ENCODE measurements at places on chromosomes 7 and 10.

DNA sequence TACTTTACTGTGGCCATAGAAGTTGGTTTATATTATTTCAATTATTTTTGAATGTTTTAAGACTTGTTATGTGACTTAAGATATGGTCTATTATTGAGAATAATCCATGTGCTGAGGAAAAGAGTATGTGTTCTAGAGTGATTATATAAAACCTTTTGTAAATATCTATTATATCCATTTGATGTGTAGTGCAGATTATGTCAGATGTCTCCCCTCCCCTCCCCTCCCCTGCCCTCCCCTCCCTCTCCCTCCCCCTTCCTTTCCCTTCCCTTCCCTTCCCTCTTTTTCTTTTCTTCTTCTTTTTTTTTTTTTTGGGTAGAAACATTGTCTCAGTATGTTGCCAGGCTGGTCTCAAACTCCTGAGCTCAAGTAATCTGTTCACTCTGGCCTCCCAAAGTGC lies 8.3 kb upstream of the CYP2C8 start:
- DNase-seq, result no peak

- DNase-seq, result no peak
These were observed 139.0 kb upstream of the MTPN start for GRCh38 chr7:136116186-136116585.

DNA sequence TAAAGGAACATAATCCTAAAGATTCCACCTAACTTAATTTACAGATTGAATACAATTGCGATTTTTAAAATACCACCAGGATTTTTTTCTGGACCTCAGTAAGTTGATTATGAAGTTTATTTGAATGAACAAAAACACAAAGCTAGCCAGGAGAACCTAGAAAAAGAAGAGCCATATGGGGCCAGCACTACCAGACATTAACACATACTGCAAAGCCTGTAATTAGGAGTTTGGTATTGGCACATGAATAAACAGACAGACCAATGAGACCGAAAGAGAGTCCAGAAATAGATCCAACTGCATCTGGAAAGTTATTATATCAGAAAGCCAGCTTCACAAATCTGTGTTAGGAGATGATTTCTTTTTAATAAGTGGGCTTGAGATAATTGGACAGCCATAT lies 105.5 kb upstream of the CHST15 start:
- no peak for DNase-seq

DNA sequence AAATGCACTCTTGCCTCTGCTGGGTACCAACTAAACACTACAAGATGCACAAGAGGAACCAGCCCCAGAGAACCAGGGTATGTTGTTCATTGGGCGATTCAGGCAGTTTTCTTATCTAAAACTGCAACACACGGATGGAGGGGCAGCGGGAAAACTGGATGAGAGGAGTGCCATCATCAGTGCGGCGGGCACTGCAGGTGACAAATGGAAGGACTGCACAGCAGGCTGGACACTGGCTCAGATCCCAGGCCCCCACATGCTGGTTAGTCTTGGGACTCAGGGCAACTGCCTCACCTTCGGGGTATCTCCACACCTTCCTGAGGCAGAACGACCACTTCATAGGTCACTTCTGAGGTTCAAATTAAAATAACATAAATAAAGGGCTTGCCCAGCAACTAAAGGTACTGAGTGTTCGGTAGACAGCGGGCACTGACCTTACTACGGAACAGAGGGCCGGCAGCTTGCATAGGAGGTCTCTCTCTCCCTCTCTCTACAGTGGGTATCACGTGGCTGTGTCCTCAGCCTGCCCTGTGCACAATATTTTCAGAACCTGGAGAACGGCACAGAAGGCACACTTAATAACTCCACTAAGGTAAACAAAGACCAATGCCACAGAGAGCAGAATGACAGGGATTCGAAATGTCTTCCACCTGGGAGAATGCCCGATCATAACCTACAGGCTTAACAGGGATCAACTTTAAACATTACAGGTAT lies 72.1 kb downstream of the GRB10 start:
- DNase-seq, result no peak

DNA sequence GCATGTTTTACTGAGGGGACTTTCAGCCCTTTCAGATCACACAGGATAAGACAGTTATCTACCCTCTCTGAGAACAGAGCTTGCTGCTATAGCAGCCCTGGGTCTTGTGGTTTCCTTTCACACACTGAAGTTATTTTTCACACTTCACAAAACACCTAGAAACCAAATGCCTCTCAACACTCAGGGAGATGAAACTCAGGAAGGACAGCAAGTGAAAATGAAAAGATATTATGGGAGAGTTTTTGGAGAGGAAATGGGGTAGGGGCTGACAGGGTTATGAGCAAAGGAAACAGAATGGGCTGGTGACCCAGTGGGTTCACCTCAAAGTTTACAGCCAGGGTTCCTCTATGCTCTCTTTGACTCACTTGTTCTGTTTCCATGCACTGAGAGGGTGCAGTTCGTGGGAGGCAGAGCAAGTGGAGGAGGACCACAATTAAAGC lies 17.0 kb upstream of the GIMAP2 start:
- DNase-seq, result no peak

DNA sequence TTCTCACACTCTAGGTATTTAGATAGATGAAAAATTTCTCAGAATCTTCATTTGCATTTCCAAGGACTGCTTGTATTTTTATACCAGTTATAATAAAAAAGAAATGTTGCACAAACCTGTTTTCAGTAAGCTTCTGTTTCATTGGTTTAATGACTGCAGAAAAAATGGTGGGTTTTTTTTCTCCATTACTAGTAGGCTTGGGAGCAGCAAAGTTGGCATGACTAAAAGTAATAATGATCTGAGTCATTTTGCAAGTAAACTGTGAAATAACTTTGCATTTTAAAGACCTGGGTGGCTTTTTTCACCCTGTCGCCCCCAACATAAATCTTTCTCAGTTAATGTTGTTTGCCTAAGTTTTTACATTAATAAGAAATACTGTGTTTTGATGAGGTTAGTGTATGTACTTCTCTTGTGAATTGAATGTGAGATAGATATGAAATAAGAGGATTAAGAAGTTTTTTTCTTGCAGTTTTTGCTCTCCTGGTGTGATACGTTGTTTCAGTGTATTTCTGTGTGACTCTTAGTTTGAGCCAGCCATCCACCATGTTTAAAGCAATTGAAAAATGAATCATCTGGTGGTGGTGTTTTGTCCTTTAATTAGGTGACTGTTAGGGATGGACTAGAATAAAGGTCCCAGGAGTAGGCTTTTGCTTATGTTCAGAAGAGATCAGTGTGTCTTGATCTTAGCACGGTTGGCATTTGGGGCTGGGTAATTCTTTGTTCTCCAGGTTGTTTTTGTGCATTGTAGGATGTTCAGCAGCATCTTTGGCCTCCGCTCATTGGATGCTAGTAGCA lies 1.8 kb downstream of the GNAI1 start:
- DNase-seq, result peak; percentile 73

- peak; percentile 64 for DNase-seq
These were observed 28.1 kb upstream of the PLXDC2 start for GRCh38 chr10:19788075-19788686.

DNA sequence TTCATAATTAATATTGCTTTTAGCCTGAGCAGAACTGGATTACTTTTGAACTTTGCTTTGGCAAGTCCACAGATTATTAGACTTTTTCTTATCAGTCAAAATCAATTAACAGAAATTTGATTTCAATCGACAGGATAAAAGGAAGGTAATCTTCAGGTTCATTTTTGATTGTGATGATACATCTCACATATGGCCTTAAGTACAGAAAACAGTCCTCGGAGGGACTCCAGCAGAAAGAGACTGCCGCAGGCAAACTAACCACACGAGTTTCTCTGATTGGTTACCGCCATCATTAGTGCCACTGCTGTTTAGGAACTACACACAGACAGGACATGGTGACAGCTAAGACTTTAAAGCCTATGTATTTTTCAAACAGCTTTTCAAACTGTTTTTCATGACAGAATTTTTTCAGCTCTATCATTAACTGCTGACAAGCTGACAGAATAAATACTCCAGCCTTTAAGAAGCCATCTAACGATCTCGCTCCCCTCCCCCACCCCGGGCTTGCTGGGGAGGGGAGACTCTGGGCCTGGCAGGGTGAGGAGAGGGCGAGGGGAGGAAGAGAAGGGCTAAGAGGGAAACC lies 668.2 kb downstream of the KCNMA1 start:
- no peak for DNase-seq

- peak; percentile 95 for DNase-seq
These were observed 10.7 kb downstream of the XPNPEP1 start for GRCh38 chr10:109912335-109913281.

DNA sequence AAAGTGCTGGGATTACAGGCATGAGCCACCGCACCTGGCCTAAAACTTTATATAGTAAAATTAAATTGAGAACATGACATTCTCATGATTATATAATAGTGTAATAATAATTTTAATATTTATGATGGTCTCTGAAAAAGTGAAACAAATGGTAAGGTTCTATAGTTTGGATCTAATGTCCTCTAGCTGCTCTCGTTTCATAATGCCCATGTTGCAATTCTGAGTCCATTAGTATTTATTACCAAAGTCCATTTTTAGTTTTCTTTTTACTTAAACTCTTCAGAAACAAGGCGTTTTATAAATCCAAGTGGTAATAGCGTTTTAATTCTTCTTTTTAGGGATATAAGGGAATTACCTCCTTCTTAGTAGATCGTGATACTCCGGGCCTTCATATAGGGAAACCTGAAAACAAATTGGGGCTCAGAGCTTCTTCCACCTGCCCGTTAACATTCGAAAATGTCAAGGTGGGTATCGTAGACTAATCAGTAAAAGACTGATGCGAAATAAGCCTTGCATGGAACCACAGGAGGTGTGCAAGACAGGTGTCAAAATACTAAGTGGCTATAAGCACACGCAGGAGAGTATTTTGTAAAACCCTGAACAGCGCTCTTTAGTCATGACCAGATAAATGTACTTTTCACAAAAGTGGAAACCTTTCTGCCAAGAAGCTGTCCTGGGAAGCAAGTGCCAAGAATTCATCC lies 34.1 kb downstream of the ACADSB start:
- no peak for DNase-seq

- no peak for DNase-seq
These were observed 169.2 kb downstream of the SND1 start for GRCh38 chr7:127821146-127821545.

- no peak for DNase-seq
These were observed 249.1 kb upstream of the LYZL1 start for GRCh38 chr10:29039677-29040189.

GRCh38 chr10:97131181-97131628 lies 54.6 kb downstream of the SLIT1 start:
- DNase-seq, result no peak

DNA sequence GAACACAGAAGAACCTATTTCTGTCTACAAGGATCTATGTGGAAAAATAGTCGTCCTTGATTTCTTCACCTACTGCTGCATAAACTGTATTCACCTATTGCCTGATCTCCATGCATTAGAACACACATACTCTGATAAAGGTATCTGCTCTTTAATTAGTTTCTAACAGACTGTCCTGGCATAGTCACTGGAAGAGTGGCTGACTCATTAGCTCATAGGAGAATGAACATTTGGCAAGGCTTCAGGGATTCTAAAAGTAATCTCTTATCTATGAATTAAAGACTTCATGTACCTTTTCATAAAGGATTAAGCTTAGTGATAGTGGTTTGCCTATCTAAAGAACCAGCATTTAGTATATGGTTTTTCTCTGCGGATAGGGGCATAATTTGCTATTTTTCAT lies 4.1 kb downstream of the NHLRC2 start:
- DNase-seq, result peak; percentile 50
